ENCODE measurements at places on chromosomes 13 and 19.
A peak's percentile ranks its signal among the peaks of the same experiment; 100 is the strongest.

DNA sequence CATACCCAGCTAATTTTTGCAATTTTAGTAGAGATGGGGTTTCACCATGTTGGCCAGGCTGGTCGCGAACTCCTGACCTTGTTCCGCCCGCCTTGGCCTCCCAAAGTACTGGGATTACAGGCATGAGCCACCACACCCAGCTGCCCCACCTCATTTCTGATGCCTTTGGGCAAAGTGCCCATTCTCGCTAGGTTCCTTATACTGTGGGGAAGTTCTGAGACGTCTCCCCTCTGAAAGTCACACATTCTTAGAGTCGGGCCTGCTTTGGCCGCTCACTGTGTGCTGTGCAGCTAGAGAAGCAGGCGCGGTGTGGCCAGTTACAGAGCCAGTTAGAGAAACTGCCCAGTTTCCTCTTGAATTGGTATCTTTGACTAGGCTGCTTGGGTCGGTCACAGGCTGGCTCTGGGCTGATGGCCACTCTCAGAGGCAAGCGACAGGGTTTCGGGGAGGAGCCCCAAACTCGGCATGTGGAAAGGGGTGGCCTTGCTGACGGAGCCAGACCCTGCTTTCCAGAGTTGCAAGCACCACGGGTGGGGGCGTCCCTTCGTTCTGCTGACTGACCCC is 18.0 kb downstream of the PRAM1 start:
- no peak for DNase-seq

DNA sequence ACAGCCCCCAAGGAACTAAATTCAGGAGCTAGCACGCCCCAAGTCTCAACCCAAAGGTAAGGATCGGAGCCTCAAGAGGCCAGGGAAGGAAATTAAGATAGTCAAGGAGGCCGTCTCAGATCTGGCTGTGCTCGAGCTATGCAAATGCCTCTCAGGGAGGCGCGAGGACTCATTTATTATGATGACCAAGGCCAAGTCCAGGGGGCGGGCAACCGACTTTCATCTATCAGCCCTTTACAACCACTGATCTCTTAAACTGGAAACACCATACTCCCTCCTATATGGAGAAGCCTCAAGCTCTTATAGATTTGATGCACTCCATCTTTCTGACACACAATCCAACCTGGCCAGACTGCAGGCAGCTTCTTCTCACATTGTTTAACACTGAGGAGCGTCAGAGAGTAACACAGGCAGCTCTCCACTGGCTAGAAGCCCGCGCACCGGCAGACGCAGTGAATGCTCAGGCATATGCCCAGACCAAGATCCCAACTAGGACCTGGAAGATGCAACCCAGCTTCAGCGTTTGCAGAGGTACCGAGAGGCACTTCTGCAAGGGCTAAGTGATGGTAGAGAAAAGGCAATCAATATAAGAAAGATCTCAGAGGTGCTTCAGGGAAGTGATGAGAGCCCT is 9.6 kb upstream of the SLC15A1 start:
- DNase-seq: no peak

GRCh38 chr13:33547035-33547434 is 261.5 kb upstream of the STARD13 start:
- no peak for DNase-seq

DNA sequence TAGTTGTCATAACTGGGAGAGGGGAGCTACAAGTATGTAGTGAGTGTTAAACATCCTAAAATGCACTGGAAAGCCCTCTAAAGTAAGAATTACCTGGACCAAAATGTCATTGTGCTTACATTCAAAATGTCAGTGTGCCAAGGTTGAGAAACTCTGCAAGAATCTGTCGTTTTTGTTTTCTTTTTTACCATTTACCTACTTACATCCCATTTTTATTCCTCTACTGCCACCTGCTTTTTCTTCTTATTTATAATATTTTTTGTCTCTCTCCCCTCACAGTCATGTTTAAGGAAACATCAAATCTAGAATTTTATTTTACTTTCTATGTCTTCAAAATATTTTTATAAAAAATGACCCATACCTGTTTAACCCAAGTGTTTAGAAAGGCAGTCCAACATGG is 226.4 kb downstream of the PCDH17 start:
- no peak for DNase-seq

DNA sequence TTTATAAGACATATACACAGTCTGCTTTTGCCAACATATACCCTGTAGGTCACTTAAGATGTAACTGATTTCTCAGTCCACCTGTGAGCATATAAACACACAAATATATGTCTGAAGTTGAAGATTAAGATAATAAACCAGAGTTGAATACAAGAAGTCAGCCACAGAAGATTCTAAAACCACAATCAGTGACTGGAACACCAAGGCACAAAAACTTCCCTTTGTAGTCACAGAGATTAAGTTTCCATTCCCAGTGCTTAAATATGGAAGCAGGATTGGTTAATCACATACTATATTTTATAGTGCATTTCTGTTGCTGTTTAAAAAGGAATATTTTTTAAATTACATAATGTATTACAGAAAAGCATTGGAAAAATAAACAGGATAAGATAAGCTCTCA is 39.9 kb downstream of the MTMR6 start:
- no peak for DNase-seq

- no peak for DNase-seq
These were observed 69.1 kb downstream of the SOX1 start for GRCh38 chr13:112136095-112136494.

DNA sequence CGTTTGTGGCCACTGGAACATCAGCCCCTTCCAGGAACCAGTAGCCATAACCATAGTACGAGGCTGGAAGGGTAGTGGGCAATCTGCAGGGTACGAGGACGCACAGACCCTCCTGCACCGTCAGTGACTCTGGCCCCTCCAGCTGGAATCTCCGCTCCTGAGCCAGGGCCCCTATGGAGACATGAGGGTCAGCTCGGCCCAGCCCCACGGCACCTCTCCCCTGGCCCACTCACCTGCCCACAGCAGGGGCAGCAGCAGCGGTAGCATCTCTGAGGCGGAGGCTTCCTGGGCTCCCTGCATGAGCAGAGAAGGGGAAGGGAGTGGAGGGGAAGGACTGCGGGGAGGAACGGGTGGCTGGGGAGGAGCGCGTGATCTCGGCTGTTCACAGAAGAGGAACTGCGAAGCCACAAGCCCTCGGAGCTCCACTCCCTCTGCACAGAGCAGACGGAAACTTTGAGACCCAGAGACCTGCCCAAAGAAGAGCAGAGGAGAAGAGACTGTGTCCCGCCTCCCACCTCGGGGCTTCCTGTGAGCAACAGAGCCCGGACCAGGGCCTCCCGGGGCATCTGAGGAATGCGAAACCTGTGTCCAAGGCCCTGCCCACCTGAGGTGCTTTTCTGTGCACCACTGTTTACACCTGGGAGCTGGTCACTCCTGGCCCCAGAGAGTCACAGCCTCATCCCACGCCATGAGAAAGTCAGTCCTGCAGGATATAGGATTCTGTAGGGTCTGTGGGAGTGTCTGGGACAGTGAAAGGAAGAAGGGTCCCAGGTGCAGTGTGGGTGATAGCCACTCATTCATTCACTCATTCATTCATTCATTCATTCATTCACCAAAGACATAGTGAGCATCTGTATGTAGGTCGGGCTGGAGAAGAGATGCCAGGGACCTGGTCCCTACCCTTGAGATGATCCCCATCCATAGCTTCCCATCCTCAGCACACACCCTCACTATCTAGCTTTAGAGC is at the start of gene SIGLEC6:
Gene SIGLEC6 (minus strand): TSS at position 322 of the 967 bp plus-strand sequence. CDS start 22 bp downstream, at position 300.
- DNase-seq: peak; percentile 61

DNA sequence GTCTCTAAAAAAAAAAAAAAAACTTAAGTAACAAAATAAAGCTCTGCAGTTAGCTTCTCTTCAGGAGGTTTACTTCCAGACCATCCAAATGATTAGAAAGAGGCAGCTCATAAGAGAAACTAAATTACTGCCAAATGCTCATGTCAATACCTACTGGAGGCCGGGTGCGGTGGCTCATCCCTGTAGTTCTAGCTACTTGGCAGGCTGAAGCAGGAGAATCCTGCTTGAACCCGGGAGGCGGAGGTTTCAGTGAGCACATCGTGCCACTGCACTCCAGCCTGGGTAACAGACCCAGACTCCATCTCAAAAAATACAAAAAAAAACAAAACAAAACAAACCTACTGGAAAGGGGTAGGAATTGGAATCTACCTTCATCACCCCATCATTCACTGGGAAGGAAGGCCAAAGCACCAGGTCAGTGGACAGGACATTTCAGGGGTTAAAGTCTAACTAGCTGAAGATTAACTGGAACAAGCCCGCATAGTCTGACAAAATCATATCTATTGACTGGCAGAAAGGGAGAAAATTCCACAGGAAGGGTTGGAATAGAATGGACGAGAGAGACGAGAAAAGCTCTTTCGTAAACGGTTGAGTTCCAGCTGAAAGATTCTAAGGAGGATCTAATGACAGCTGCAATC is 1.3 kb downstream of the ZFP14 start:
- DNase-seq: no peak

DNA sequence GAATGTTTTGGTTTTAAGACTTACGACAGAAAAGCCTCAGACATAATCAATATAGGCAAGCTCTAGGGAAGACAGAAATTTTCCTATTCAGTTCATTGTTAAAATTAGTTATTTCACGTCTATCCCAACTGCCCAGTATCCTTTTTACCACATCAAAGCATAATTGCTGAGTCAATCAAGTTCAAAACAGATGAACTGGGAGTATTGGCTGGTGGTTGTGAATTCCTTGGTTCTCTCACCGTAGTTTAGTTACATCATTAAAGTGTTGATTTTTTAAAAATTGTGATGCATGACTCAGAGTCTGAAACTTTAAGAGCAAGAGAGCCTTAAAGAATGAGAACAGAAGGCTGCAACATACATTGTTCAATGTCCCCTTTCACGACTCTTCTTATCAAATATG is 143.3 kb upstream of the FREM2 start:
- no peak for DNase-seq

- no peak for DNase-seq
These were observed 10.4 kb downstream of the CPB2 start for GRCh38 chr13:46094478-46094877.

- no peak for DNase-seq
These were observed 10.6 kb downstream of the RFC3 start for GRCh38 chr13:33828431-33829129.

DNA sequence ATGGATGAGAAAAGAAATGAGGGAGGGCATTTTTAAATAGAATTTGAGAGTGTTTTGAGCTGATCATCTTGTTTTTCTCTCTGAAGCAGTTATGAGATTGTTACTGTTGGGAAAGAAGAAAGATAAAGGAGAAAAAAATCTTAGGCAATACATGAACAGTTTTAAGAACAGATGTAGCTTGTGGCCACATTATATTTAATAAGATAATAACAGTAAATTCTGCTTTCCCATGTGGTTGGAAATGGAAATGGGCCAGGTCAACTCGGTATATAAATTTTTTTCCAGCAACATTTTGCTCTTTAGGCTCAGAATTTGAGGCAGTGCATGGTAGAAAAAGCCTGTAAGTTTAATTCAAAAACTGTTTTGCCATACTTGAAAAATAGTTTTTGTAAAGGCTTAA is 118.7 kb downstream of the POSTN start:
- DNase-seq: no peak

GRCh38 chr19:32458500-32459123 is 53.0 kb downstream of the DPY19L3 start:
- DNase-seq: no peak

DNA sequence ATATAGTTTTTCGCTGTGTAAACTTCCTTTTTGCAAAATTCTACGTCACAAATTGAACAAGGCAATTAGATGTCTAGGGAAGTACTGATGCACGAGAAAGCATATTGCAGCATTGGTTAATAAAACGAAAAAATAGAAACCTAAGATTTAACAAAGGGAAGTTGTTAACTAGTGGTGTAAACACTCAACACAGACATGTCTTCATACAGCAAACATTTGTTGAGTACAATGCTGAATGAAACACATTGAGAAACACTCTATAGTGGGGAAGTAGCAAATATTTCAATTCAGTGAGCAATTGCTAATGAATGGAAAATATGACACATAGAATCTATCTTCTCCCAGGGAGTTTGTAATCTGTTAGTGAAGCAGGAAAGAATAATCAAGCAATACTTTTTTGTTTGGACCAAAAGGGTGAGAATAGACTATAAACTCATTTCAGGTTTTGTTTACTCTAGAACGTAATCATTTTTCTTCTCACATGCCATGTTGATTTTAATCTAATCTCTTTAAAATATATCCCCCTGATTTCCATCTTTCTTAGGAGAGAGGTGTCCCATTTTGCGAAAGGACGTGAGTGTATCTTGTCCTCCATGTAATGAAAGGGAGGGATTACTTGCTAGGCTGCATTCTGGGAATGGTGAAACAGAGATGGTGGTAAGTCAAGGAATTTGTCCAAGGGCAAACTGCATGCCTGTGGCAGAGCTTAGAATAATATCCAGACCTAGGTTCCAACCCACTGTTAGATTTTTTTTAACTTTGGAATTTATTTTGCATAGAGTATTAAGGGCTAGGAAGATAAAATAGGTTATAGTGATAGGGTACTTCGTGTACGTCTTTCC is 1.7 kb upstream of the ANKRD10 start:
- no peak for DNase-seq

- peak; percentile 86 for DNase-seq
These were observed 4.2 kb upstream of the DAND5 start for GRCh38 chr19:12965017-12965811.

GRCh38 chr19:10086591-10087192 is 575 bp downstream of the SHFL start:
- peak; percentile 54 for DNase-seq
